ENCODE measurements at places on chromosomes 13 and 19.

- no peak for DNase-seq
Observed at GRCh38 chr19:12698138-12698537, 1.7 kb upstream of the FBXW9 start.

DNA sequence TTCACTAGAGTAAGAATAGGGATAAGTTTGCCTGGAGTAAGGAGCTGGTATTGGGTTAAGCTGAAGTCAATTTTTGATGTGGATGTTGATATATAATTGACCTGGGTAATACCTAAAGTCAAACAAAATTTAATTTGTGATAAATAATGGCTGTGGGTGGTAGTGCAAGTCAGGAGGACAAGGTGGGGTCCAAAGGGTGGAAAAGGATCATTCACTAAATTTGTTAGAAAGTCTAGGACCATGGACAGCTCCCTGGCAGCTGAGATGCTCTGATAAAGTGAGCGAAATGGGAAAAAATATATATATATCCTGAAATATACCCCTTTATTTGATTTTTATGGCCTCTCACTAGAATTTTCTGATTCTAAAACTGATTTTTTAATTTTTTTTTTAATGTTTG, 463.5 kb downstream of the GPC6 start:
- DNase-seq = no peak

- no peak for DNase-seq
Observed at GRCh38 chr19:20858218-20858617, 64.8 kb upstream of the ZNF85 start.

GRCh38 chr13:102405499-102406100, 3.8 kb upstream of the FGF14 start:
- DNase-seq = no peak

DNA sequence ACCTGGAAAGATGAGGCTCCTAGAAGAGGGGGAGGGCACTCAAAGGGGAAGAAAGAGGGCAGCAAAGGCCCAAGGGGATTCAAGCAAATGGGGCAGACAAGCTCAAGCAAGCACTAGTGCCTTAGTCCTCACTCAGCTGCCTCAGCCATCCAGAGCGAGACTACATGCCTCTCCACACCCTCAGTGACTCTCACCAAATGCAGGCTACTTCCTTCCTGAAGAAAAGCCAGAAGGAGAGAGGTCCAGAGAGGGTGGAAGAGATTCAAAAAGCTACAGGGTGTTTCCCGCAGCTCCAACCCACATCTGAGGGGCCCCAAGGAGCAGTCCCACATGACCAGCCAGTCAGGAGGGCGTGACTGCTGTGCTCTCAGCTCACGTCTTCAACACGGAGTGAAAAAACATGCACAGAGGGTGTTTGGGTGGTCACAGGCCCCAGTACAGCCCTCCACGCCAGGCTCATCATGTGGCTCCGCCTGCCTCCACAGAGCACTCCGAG, 40.5 kb downstream of the MIPEP start:
- no peak for DNase-seq

- DNase-seq = no peak
Observed at GRCh38 chr19:10557603-10558197, 8.1 kb downstream of the KRI1 start.

DNA sequence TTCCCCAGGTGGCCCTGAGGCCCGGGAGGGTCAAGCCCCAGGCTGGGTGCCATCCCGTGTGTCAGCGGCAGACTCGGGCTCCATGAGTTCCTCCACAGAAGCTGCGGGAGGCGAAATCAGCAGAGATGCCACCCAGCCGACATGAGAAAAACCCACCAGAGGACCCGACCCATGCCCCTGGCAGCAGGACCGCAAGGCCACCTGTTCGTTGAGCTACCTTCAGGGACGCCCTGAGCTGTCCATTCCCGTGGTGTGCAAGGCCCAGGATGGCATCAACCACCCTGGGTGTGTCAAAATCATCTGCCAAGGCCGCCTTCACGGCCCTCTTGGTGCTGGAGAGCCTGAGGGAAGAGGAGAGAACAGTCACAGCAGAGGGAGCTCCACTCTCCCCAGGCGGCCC, 30.4 kb downstream of the NAXD start:
- no peak for DNase-seq

DNA sequence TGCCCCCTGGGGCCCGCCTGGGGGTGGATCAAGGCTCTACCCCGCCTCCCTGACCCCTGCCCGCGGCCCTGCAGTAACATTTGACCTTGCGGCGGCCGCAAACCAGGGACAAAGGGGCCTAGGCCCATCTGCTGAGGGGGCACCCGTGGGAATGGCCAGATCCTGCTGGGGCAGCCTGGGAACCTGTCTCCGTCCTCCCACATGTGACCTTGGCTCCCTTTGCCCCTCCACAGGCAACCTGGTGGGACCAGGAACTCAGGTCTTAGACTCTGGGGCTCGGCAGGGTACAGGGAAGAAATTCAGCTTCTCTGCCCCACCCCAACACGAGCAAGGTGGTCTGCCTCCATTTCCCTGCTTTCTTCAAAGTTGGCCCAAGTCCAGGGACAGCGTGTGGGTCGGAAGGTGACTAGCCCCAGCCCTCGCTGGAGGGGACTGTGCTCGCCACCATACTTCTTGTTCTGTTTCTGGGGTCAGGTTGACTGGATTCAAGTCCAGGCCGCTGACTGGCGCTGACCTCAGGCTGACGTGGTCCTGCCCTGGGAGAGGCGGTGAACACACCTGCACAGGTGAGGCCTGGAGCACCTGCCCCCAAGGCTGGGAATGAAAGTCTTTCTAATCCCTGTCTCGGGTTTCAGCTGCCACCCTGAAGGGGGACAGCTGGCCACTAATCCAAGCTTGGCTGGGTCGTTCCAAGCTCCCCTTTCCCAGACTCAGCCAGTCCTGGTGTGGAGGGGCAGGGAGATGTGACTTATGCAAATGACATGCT, 2.5 kb upstream of the NR2F6 start:
- no peak for DNase-seq

GRCh38 chr19:38554676-38555141, 63.0 kb downstream of the MAP4K1 start:
- no peak for DNase-seq

DNA sequence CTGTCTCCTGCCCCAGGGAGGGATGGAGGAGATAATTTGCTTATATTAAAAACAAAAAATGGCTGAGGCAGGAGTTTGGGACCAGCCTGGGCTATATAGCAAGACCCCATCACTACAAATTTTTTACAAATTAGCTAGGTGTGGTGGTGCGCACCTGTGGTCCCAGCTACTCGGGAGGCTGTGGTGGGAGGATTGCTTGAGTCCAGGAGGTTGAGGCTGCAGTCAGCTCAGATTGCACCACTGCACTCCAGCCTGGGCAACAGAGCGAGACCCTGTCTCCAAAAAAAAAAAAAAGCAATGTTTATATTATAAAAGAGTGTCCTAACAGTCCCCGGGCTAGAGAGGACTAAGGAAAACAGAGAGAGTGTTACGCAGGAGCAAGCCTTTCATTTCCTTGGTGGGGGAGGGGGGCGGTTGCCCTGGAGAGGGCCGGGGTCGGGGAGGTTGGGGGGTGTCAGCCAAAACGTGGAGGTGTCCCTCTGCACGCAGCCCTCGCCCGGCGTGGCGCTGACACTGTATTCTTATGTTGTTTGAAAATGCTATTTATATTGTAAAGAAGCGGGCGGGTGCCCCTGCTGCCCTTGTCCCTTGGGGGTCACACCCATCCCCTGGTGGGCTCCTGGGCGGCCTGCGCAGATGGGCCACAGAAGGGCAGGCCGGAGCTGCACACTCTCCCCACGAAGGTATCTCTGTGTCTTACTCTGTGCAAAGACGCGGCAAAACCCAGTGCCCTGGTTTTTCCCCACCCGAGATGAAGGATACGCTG, 184.0 kb downstream of the KDM4B start:
- DNase-seq = no peak

- no peak for DNase-seq
Observed at GRCh38 chr13:49308097-49308875, 60.6 kb downstream of the CDADC1 start.
